Stimulated activated CD8-positive, alpha-beta memory T cell treated with anti-CD3 and anti-CD28 coated beads, Interleukin-7, amount 100 ng/mL, for 1 hour (primary cell): ENCODE measurements at places on chromosomes 16 and 17.

DNA sequence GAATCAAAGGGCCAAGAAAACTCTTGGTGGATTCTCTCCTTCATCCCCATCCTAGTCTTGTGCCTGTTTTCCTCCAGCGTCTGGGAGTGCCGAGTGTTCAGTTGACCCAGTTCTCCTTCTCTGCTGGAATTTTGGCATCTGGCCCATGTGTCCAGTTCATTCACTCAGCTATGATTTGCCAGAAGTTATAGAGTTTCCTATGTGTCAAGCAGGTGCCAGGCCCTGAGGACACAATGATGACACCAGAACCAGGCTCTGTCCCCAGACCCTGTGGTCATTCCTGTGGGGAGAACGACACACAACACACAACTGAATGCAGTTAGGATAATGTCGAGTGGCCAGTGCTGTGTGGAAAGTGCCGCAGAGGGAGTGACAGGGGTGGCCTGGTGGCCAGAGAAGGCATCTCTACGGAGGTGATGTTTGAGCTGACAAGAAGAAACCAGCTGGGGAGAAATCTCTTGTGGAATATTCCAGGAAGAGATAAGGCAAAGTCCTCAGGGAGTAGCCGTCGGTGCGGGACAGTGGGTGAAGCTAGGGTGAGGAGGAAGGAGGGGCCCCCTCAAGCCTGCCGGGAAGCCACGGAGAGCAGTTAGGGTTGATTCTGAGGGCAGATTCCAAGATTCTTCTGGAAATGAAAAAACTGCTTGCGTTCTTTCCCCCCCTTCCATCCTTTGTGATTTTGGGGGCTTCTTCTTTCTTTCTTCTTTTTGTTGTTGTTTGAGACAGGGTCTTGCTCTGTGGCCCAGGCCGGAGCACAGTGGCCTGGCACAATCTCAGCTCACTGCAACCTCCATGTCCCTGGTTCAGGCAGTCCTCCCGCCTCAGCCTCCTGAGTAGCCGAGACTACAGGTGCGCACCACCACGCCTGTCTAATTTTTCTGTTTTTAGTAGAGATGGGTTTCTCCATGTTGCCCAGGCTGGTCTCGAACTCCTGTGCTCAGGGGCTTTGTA, 35.8 kb upstream of the IL34 start:
- no peak for DNase-seq

GRCh38 chr16:3645504-3646347, 8.8 kb upstream of the DNASE1 start:
- no peak for DNase-seq

DNA sequence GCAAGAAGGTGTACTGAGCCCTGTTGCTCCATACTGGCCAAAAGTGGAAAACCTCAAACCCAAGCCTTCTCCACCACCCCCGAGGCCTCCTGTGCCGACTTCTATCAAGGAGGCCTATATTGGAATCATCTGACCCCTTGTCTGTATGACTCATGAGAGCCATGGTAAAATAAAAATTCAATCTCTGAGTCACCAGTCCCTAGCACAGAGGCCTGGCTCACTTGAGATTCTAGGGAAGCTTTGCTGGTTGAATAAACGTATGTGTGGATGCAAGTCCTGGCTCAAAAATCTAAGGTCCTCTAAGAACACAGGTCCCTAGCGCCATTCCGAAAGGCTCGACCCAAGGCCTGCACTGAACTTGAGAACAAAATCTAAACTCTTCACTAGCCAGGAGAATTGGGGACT, 15.0 kb downstream of the NSMCE1 start:
- no peak for DNase-seq

GRCh38 chr17:49624896-49625295, 49.2 kb downstream of the NXPH3 start:
- no peak for DNase-seq

DNA sequence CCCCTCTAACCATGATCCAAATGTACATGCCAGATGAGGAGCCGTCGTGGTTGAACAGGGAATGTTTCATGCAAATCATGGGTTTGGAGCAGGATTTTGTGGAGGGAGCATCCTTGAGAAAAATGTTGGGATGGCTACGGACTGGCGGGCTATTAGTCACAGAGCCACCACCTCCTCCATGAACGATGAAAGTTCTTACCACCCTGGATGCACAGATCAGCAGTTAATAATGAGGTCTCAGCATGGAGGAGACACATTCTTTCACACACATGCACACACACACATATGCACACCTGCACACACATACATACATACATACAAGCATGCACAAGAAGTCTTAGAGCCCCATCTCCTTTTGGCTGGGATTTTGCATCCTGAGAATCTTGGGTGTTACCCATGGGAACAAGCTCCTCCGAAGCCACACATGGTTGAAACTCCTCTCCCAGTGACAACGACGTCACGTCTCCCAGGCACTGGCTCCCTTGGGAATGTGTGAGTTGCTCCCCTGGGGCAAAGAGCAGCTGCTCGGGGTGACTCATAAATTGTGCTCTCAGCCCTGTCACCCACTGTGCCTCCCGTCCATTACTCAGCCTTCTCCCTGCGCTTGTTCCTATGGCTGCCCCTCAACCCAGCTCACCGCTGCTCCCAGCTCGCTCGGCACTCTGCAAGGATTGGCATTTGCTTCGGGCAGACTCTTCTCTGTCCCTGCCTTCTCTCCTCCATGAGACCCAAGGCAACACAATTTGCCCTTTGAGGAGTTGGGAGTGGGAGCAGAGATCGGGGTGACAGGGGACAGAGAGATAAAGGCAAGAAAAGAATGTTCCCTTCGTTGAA, 344.6 kb downstream of the SOX9 start:
- DNase-seq = no peak

DNA sequence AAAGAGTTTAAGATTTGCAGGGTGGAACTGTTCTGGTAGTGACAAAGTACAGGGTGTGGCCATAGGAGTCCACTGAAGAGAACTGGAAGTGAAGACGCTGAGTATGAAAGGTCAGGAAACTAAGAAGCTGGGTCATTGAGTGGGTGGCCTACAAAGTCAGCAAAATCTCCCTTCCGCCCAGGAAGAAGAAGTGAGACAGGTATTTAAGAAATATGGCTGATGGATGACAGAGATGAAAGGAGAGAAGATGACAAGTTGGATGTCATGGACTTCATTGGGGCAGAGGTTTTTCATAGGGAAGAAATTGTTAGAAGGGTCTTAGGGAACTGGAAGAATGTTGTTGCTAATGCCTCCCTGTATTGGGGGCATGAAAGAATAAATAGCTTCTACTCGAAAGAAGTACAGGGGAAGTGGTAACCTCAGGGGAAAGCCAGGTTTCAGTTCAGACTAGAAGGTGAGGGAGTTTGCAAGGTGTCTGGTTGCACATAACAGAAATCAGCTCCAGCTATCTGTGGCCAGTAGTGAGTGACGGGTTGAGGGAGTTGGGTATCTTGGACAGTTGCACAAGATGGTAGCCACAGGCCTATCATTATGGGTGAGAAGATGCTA, 33.6 kb upstream of the MED13 start:
- DNase-seq = no peak

DNA sequence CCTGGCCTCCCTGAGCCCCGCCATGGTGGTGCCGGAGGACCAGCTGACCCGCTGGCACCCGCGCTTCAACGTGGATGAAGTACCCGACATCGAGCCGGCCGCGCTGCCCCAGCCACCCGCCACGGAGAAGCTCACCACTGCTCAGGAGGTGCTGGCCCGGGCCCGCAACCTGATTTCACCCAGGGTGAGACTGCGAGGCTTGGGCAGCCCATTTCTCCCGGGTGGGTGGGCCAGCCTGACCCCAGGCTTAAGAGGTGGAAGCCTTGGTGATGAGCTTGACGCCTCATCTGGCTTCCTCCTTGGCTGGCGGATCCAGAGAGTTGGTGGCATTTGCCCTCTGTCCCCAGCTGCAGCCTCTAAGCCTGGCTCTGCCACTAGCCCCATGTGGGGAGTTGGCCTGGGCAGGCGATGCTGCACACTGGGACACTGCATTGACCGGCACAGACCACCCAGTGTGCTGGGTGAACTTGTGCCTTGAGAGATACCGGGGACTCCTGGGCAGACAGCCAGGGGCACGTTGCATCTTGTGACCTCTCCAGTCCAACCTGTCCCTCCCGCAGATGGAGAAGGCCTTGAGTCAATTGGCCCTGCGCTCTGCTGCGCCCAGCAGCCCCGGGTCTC, 3.0 kb downstream of the CDT1 start:
- DNase-seq = no peak

DNA sequence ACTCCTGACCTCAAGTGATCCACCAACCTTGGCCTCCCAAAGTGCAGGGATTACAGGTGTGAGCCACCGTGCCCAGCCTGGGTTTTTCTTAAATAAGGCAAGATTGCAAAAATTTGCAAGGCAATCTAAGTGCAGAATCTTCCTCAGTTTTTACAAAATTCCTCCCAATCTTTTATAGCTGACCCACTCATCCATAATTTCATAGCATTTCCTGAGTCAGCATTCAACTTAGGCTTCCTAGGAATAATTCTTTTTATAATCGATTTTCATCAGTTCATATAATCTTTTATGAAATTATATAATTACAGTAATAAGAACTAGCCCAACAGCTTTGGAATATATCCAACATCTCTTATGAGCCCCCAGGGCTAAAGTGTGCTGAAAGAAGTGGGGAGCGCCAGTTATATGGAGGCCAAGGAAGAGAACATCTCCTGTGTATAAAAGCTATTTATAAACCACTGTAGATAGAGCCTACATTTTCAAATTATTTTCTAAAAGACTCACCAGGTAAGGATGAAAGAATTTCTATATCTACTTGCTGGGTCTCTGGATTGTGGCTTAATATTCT, 14.8 kb downstream of the COIL start:
- DNase-seq = no peak
